ENCODE measurements at places on chromosomes 12 and 14. TPM values are rescaled to one million over a fixed set of nuclear protein-coding genes. Genes with fewer than 3 reads are reported as not detected.

The EPYC gene
- total RNA-seq = not detected

The A2ML1 gene
- total RNA-seq = not detected

The ACRBP gene
- total RNA-seq = 1.8 TPM

The ABCD2 gene
- 19.6 TPM for total RNA-seq

The TMX1 gene
- 58.8 TPM for total RNA-seq

The KRT3 gene
- total RNA-seq = not detected

The DENND5B gene
- total RNA-seq = 0.35 TPM

The STAC3 gene
- 4.1 TPM for total RNA-seq

GRCh38 chr14:78278464-78279250 lies 108.5 kb downstream of the NRXN3 start:
- no peak for DNase-seq

GRCh38 chr12:41112903-41113302 lies 75.2 kb upstream of the PDZRN4 start:
- no peak for DNase-seq

GRCh38 chr14:77459072-77459723 lies 1.3 kb downstream of the AHSA1 start:
- peak; percentile 73 for DNase-seq

GRCh38 chr14:77161011-77161410 lies 19.4 kb upstream of the ZDHHC22 start:
- DNase-seq = no peak
